ENCODE measurements at places on chromosomes 12 and 14. TPM values are rescaled to one million over a fixed set of nuclear protein-coding genes. Genes with fewer than 3 reads are reported as not detected.

GDF3 gene
- total RNA-seq: not detected

DNA sequence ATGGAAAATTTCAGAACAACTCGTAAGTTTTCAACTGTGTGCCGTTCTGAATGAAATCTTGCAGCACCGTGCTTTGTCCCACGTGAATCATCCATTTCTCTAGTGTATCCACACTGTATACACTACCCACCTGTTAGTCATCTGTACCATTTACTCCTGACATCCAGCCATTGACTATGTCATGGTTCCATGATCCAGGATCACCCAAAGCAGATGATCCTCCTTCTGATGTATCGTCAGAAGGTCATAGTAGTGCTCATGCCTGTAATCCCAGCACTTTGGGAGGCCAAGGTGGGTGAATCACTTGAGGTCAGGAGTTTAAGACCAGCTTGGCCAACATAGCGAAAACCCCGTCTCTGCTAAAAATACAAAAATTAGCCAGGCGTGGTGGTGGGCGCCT lies 122.9 kb downstream of the PPHLN1 start:
- no peak overlapping the region for H3K4me3 ChIP-seq
- H3K36me3 ChIP-seq: peaks cover 13% of the 10 kb centered on the region
- DNase-seq: no peak
- H3K4me1 ChIP-seq: no peaks in the 10 kb centered on the region
- H3K27ac ChIP-seq: no peak overlapping the region
- no peaks in the 10 kb centered on the region for H3K27me3 ChIP-seq

DNA sequence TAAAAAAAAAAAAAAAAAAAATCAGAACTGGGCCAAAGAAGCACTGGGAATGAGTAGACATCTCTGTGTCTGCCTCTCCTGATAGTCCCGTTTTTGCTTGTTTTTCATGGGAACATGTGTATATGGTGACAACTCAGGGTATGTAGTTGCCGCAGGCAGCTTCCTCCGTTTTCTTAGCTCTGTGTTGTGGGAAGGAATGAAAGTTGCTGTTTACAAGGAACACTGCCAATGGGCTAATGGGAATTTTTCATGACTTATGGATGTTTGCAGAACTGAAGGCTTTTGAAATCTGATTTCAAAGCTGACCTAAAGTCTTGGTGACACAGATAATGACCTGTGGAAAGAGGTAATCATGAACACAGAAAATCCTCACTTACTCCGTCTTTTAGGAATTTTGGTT lies 146.4 kb upstream of the BTG1 start:
- no peak overlapping the region for H3K27ac ChIP-seq
- H3K4me1 ChIP-seq: no peaks in the 10 kb centered on the region
- H3K4me3 ChIP-seq: no peak overlapping the region
- H3K36me3 ChIP-seq: no peaks in the 10 kb centered on the region
- DNase-seq: no peak

DNA sequence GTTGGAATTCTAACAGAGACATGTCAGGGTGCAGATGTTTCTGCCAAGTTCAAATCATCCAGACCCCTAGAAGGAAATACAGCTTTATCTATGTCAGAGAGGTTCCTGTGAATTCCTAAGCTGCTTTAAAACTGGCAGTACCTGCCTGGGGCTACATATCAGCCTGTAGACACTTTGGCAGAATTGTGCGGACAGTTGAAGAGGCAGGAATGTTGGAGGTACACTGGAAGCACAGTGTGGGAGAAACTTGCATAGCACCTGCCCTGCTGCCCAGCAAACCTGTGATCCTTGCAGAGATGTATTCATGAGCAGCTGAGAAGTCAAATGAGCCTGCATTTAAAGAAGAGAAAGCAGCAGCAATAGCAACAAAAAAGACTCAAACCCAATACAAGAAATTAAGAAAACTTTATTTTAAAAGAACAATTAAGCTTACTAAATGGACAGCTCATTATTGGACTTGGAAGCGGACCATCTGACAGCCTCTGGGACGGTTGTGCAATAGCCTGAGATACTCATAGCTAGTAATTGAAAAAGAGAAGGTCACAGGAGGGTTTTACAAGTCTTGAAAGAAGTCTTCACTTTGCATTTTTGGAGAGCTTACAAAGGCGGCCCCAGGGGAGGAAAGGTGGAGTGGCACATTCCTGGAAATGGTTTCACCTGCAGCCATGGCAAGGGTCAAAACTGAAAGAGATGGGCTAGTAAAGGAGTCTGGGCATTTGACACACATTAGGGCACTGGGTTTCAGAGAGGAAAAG lies 280.9 kb upstream of the FLRT2 start:
- H3K36me3 ChIP-seq: no peaks in the 10 kb centered on the region
- no peak overlapping the region for H3K4me3 ChIP-seq
- no peaks in the 10 kb centered on the region for H3K4me1 ChIP-seq
- no peak overlapping the region for H3K27ac ChIP-seq
- DNase-seq: no peak

DNA sequence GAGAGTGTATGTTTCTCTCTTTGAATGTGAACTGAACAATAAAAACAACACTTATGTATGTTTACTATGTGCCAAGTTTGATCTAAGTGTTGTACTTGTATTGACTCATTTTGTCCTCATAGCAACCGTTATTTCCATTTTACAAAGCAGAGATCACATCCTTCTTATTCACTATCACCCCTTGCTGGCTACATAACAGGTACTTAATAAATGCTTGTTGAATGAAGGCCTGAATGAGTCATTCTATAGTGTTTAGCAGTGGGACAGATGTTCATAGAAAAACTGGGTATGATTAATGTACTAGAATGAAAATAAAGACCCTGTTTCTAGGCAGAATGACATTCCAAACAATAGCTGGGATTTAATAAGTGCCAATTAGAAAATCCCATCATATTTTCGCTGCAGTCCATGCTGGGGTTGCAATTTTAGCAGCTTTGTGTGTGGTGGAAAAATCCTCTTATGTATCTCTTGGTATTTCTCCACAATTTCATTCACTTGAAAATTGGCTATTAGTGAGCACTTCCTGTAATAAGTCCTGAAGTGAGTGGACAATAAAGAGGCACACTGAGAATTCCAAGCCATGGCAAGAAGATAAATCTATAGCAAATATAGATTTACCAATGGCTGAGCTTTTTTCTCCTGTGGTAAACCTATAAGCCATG lies 86.0 kb downstream of the FAR2 start:
- no peaks in the 10 kb centered on the region for H3K4me1 ChIP-seq
- no peak overlapping the region for H3K4me3 ChIP-seq
- no peaks in the 10 kb centered on the region for H3K27me3 ChIP-seq
- no peaks in the 10 kb centered on the region for H3K36me3 ChIP-seq
- no peak for DNase-seq

- no peak overlapping the region for H3K4me3 ChIP-seq
- no peaks in the 10 kb centered on the region for H3K36me3 ChIP-seq
- H3K27me3 ChIP-seq: no peaks in the 10 kb centered on the region
- H3K4me1 ChIP-seq: no peaks in the 10 kb centered on the region
- DNase-seq: no peak
These were observed 265.5 kb upstream of the GRIP1 start for GRCh38 chr12:66944365-66944764.

GRCh38 chr14:96748362-96748761 lies 48.8 kb upstream of the VRK1 start:
- no peak for DNase-seq
- no peak overlapping the region for H3K4me3 ChIP-seq
- no peaks in the 10 kb centered on the region for H3K36me3 ChIP-seq
- no peaks in the 10 kb centered on the region for H3K27me3 ChIP-seq
- no peaks in the 10 kb centered on the region for H3K4me1 ChIP-seq

DNA sequence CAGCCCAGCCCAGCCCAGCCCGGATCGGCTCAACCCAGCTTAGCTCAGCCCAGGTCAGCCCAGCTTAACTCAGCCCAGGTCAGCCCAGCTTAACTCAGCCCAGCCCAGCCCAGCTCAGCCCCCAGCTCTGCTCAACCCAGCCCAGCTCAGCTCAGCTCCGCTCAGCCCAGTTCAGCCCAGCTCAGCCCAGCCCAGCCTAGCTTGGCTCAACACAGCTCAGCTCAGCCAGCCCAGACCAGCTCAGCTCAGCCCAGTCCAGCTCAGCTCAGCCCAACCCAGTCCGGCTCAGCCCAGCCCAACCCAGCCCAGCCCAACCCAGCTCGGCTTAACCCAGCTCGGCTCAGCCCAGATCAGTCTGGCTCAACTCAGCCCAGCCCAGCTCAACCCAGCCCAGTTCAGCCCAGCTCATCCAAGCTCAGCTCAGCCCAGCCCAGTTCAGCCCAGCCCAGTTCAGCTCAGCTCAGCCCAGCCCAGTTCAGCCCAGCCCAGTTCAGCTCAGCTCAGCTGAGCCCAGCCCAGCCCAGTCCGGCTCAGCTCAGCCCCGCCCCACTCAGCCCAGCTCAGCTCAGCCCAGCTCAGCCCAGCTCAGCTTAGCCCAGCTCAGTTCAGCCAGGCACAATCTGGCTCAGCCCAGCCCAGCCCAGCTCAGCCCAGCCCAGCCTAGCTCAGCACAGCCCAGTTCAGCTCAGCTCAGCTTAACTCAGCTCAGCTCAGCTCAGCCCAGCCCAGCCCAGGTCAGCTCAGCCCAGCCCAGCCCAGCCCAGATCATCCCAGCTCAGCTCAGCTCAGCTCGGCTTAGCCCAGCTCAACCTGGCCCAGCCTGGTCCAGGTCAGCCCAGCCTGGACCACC lies 331.7 kb downstream of the TMEM121 start:
- peak; percentile 46 for DNase-seq
- H3K27me3 ChIP-seq: no peaks in the 10 kb centered on the region
- peak overlapping the region; percentile 72 for H3K27ac ChIP-seq
- H3K4me3 ChIP-seq: peak overlapping the region; percentile 51

DNA sequence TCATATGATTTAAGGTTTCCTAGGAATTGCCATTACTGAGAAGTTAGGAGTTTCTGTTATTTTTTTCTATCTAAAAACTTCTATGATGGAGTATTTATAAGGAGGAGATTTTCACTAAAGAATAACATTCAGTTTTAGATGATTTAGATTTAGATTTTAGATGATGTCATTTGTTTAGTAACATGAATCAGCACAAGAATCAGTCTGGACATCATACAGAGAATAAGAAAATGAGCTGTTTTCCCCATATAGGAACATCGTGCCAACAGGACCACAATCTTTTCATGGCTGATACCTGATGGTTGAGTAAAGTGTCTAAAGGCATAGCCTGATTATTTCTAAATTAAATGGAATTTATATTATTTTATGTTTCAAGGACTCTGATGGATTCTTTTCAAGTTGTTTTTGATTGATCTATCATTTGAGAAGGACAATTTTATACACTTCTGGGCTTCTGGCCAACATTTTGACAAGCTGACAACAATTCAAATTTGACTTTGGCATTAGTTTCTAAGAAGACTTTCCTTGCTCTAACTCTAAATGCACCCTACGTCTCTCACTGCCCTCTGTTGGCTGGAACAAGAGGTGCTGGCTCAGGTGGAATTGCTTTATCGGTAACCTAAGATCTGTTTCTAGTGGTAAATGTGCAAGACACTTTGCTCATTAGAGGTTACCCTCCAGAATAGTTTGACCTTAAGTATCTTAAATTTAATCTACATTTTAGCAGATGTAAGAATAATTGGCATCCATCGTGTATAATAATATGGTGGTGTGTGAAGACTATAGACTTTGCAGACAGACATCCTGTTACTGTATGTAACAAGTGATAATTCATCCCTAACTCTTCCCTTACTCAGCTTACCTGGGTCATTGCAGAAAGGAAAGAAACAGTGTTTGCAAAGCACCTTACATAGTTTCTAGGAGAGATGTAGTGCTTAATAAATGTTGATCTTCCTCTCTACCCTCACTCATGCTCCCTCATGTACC lies 42.8 kb upstream of the CPSF6 start:
- H3K4me1 ChIP-seq: no peaks in the 10 kb centered on the region
- no peak overlapping the region for H3K27ac ChIP-seq
- H3K36me3 ChIP-seq: no peaks in the 10 kb centered on the region
- H3K27me3 ChIP-seq: no peaks in the 10 kb centered on the region
- H3K4me3 ChIP-seq: no peak overlapping the region

DNA sequence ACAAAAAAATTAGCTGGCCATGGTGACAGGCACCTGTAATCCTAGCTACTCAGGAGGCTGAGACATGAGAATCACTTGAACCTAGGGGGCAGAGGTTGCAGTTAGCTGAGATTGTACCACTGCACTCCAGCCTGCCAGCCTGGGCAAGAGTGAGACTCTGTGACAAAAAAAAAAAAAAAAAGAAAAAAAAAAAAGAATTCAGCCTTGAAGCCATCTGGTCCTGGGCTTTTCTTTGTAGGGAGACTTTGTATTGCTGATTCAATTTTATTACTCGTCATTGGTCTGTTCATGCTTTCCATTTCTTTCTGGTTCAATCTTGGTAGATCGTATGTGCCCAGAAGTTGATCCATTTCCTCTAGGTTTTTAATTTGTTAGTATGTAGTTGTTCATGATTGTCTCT lies 243.1 kb downstream of the RAD51B start:
- H3K36me3 ChIP-seq: no peaks in the 10 kb centered on the region
- no peak overlapping the region for H3K4me3 ChIP-seq
- H3K27ac ChIP-seq: no peak overlapping the region
- H3K4me1 ChIP-seq: no peaks in the 10 kb centered on the region
- no peak for DNase-seq

GRCh38 chr14:89129570-89129969 lies 287.5 kb downstream of the FOXN3 start:
- no peaks in the 10 kb centered on the region for H3K27me3 ChIP-seq
- no peaks in the 10 kb centered on the region for H3K4me1 ChIP-seq
- H3K36me3 ChIP-seq: no peaks in the 10 kb centered on the region
- H3K4me3 ChIP-seq: no peak overlapping the region

DNA sequence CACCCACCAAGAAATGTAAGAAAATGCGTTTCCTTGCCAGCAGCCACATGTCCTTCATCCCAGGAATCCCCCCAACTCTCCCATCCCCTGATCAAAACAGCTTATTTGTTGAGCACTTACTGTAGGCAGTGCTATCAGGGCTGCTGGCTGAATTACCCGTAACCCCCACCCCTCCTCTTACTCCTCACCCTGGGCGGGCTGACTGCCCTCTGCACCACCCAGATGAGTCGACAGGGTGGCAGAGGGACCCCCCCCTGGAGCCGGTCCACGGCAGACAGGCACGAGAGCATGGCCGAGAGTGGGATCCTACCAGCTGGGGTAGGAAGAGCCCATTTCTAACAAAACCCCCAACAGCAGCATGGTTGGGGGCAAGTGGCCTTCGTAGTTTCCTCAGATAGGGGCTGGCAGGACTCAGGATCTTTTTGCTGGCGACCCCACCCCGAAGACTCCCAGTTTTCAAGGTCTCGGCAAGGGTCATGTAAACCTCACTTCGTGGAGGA lies 1.1 kb upstream of the RHOF start:
- H3K27me3 ChIP-seq: no peaks in the 10 kb centered on the region
- H3K4me3 ChIP-seq: peak overlapping the region; percentile 17
- peaks cover 70% of the 10 kb centered on the region for H3K4me1 ChIP-seq
- H3K36me3 ChIP-seq: peaks cover 25% of the 10 kb centered on the region
- DNase-seq: no peak
- peak overlapping the region; percentile 55 for H3K27ac ChIP-seq

- no peak for DNase-seq
- H3K4me1 ChIP-seq: peaks cover 5% of the 10 kb centered on the region
- no peak overlapping the region for H3K4me3 ChIP-seq
- H3K36me3 ChIP-seq: peaks cover 97% of the 10 kb centered on the region
These were observed 24.4 kb downstream of the DEGS2 start for GRCh38 chr14:100135073-100135472.

GRCh38 chr12:130098301-130099005 lies 63.8 kb upstream of the FZD10 start:
- H3K27ac ChIP-seq: no peak overlapping the region
- DNase-seq: no peak
- H3K4me1 ChIP-seq: no peaks in the 10 kb centered on the region
- no peaks in the 10 kb centered on the region for H3K27me3 ChIP-seq
- no peaks in the 10 kb centered on the region for H3K36me3 ChIP-seq
- H3K4me3 ChIP-seq: no peak overlapping the region
